Effector CD4-positive, alpha-beta T cell (primary cell): ENCODE measurements at places on chromosomes 6 and 20.

GRCh38 chr20:43583133-43583864 lies 7.4 kb upstream of the IFT52 start:
- DNase-seq, result no peak

GRCh38 chr20:64109831-64110391 lies 2.5 kb upstream of the NPBWR2 start:
- no peak for DNase-seq

- no peak for DNase-seq
These were observed 128.7 kb downstream of the RIN2 start for GRCh38 chr20:19886661-19887288.

GRCh38 chr6:55902796-55903195 lies 27.4 kb upstream of the BMP5 start:
- no peak for DNase-seq

DNA sequence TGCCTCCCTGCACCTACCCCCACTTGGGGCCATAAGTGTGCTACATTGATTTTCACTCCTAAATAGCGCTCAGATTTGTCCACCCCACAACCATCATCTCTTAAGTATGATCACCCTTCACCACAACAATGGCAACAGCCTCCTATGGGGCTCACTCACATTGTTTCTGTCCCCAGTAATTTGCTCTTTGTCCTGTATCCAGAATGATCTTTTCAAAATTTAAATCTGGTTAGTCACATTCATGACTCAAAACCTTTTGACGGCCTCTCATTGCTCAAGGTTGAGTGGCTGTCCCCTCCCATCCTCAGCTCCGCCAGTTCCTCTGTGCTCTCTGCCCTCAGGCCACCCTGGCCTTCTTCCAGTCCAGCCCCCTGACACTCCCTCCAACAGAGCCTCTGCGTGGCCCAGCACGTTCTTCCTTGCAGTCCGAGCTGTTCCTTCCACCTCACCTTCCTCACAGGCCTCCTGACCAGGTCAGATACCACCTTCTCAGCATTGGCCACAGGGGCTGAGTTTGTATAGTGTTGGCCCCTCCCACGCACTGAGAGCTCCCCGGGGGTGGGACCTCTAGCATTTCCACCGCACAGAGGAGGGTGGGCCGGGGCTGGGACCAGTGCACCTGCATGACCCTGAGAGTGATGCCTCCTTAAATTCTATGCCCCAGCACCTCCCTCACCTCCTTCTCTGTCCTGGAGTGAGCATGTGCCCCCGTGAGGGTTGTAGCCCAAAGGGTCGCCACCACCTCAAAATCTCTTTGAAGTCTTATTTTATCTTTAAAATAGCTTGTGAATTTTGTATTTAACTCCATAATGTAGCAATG lies 2.4 kb upstream of the PPP1R3G start:
- no peak for DNase-seq

DNA sequence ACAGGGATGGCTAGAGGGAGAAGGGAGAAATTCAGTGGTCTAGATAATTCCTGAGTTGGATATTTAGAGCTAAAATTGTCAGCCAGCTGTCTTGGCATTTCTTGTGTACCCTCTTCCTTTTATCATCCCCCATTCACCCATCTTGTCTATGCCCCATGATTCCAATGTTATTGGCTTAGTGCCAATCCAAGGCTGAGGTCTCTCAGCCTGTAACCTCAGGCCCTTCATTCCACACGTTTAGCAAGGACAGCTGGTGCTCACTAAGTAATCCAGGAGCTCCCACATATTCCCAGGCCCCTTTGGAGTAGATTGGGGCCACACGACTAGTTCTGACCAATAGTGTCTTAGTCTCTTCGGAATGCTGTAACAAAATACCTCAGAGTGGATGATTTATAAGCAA lies 112.4 kb upstream of the ATXN1 start:
- DNase-seq, result no peak

DNA sequence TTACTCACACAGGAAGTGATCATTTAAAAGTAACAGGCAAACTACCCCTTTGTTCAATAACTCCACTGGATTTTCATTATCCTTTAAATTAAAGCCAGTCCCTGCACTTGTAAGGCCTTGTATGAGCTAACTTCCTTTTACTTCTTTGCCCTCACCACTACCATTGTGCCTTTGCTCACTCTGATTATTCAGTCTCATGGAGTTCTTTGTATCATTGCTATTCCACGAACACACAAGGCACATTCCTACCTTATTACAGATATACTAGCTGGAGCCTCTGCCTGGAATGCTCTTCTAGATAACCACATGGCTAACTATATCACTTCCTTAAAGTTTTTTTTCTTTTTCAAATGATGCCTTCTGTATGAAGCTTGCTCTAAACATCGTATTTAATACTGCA lies 748.6 kb upstream of the HS3ST5 start:
- DNase-seq, result no peak

DNA sequence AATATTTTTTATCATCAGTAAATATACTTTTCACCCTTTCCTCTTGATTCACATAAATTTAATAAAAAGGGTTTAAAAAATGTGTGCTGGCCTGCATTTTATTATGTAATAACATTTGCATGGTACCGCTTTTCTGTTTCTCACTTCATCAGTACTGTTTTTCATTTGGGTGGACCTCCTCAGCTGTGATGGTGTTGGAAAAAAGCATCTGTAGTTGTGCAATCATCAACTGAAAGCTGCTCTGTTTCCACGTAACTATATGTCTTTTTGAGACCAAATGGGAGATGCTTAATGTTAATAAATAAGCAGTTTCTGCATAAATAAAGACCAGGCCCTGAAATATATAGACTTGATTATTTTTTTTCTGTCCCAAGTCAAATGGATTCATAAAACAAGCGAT lies 31.6 kb upstream of the CENPW start:
- no peak for DNase-seq

GRCh38 chr20:32205843-32206759 lies 1.4 kb downstream of the PLAGL2 start:
- DNase-seq, result no peak

DNA sequence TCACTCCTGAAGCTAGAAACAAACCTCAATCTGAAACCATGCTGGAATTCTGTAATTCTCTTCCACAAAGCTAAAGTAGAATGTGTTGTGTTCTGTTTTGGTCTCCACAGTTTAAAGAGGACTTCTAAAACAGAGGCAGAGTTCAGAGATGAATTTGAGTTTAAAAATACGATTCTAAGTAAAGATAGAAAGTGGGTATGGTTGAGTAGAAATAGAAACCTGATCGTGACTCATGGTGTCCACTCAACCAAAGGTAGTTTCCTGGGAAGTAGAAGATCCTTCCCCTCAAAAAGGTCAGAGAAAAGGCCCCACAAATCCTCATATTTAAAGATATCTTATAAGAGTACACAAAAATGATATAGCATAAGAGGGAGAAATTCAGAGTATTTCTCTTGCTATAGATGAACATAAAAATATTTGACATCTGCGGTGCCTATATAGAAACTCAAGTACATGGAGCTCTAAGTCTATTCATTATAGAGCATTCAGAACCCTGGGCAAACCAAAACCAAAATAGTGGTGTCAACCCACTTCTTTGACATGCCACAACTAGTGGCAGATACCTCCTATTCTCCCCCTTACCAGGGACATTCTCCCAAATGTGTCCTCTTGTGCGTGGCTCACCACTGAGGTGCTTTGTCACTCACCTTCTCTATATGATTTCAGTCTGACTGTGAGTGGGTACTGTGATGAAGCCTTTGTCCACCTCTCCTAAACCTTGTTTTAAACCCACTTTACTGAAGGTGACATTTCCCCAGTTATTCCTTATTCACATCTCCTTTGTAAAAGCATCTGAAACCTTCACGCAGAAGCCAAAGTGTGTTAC lies 84.5 kb downstream of the PLCB1 start:
- no peak for DNase-seq

DNA sequence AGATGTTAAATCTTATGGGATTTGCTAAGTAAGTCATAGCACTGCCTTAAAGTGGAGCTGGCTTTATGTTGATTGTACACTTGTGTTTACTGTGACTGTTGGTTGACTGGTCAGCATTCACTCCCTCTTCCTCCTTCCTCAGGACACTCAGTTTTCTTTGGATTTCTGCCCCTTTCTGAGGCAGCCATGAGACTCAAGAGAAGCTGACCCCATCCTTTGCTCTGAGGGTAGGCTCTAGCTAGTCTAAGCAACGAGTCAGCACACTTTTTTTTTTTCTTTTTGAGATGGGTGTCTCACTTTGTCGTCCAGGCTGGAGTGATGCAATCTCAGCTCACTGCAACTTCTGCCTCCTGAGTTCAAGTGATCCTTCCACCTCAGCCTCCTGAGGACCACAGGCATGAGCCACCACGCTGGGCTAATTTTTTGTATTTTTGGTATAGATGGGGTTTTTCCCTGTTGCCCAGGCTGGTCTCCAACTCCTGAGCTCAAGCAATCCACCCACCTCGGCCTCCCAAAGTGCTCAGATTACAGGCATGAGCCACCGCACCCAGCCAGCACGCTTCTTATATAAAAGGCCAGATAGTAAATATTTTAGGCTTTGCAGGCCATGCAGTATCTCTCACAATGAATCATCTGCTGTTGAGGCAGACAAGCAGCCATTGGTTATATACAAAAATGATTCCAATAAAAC lies 191.4 kb downstream of the NFATC2 start:
- DNase-seq, result no peak

DNA sequence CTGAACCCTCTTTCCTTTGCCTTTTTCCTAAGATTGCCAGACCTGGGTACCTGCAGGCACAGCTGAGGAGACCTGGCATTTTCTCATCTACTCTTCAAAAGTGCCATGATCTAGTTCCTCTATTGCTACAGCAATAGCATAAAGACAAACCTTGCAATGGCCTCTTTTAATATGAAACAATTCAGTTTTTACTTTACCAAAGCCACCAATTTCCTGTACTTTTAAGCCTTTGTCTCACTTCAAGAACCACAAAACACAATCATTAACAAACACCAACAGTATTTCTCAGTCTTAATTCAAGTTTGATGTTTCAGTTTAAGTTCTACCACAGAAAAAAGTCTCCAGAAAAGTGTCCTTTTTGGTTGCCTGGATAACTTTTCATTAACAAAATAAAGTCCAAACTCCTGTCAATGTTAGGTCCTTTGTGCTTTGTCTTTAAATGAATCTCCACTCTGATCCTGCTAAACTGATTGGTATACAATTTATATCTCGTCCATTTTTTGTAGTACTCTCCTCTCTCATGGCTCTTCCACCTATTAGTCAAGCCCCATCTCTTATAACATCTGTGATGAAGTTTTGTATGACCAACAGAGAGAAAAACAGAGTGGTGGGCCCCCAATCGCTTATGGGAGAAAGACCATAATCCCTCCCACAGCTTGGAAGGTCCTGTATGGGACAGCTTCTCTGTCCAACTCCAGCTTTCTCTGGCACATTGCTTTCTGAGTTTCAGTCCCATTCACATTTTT lies 50.5 kb upstream of the THEMIS start:
- no peak for DNase-seq

DNA sequence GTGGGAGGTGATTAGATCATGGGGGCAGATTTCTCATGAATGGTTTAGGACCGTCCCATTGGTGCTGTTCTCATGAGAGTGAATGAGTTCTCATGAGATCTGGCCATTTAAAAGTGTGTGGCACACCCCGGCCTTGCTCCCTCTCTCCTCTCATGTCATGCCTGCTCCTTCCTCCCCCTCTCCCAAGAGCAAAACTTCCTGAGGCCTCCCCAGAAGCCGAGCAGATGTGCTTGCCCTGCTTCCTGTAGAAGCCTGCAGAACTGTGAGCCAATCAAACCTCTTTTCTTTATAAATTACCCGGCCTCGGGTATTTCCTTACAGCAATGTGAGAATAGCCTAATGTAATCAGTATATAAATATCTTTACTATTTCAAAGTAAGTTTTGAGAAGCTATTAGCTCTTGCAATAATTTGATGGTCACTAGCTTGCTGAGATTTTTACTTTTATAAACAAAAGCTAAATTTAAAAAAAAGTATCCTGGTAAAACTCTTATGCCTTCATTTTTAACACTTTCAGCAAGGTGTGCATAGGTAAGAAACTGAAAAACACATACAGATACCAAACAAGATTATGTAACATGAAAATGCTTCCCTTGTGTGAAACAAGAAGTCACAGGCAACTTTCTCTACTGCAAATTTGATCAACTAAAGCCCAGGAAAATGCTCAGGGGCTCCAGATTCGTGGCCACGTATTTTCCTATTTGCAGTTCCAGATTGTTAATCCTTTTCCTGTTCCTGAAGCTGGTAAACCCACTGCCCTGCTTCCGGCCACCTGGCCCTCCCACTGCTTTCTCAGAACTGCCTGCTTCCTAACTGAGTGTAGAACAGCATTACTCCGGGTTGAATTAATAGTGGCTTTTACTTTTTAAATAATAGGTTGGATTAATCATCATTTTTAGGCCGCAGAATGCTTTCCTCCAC lies 395.1 kb upstream of the CNR1 start:
- no peak for DNase-seq

GRCh38 chr6:82073484-82073883 lies 174.1 kb downstream of the IBTK start:
- DNase-seq, result no peak

- DNase-seq, result no peak
These were observed 266.7 kb upstream of the THEMIS start for GRCh38 chr6:128167552-128167951.

DNA sequence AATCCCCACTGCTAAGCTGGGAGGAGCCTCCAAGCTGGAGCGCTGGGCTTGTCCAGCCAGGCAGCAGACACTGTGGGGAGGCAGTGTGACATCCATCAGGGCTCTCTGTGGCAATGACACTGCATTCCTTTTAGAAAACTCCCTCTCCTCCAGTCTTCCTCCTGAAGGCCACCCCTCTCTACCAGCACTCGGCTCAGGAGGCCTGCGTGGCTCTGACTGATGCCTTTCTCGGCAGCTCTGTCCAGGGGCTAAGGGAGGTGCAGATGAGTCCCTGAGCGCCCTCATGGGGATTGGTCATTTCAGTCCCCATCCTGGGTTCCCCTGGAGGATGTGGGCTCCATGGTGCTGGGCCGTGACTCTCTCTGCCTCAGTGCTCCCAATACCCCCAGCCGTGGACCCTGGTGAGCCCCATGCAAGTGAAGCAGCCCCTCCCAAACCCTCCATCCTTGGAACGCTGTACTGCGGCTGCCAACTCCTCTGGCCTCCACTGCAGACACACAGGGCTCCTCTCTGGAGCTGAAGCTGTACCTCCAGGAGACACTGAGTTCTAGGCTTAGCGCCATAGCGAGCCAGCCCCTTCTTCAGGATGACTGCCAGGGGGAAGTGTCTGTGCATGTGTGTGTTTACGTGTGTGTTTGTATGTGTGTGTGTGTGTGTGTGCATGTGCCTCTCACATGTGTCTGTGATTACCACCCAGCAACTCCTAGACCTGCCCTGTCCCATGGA lies 209.6 kb downstream of the ERMARD start:
- no peak for DNase-seq

- no peak for DNase-seq
These were observed 170.7 kb downstream of the CLIC5 start for GRCh38 chr6:45844986-45845385.

DNA sequence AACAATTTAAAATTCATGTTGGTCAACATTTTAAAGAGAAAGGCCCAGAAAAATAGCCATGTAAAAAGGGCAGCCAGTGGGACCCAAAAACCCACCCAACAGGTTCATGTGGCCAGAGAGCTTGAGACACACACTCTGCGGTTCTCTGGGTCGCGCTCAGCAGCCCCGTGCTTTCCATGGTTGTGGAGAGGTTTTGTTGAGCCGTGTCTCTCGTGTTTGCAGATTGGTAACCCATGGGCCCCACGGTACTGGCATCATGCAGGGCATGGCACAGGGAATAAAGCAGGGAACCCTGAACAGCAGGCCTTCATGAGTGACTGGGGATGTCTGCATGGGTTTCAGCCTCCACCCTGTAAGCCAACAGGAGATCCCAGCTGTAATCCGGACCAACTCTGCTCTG lies 127.7 kb upstream of the CST7 start:
- DNase-seq, result no peak
